Endodermal cell (in vitro differentiated cells): ENCODE measurements at places on chromosomes 7 and 10. TPM values are rescaled to one million over a fixed set of nuclear protein-coding genes. Genes with fewer than 3 reads are reported as not detected.
A peak's percentile ranks its signal among the peaks of the same experiment; 100 is the strongest.

The VPS37D gene
- 9.1 to 27.1 TPM (median 9.8 TPM) in 3 replicates for total RNA-seq

The LCOR gene
- total RNA-seq, result 32.5 to 50.7 TPM (median 36.9 TPM) in 3 replicates

The HOXA2 gene
- not detected in 3 replicates for total RNA-seq

The CYP26C1 gene
- 0.35 and 0.43 TPM in 2 replicates for total RNA-seq

The RBP4 gene
- 0.86 and 0.99 TPM in 2 replicates for total RNA-seq

GRCh38 chr7:82442492-82443035, 1.0 kb downstream of the CACNA2D1 start:
- no peak for DNase-seq
- no peak overlapping the region for H3K27ac ChIP-seq
- no peaks in the 10 kb centered on the region for H3K27me3 ChIP-seq
- H3K4me3 ChIP-seq, result peak overlapping the region; percentile 91
- no peaks in the 10 kb centered on the region for H3K36me3 ChIP-seq
- H3K4me1 ChIP-seq, result no peaks in the 10 kb centered on the region

DNA sequence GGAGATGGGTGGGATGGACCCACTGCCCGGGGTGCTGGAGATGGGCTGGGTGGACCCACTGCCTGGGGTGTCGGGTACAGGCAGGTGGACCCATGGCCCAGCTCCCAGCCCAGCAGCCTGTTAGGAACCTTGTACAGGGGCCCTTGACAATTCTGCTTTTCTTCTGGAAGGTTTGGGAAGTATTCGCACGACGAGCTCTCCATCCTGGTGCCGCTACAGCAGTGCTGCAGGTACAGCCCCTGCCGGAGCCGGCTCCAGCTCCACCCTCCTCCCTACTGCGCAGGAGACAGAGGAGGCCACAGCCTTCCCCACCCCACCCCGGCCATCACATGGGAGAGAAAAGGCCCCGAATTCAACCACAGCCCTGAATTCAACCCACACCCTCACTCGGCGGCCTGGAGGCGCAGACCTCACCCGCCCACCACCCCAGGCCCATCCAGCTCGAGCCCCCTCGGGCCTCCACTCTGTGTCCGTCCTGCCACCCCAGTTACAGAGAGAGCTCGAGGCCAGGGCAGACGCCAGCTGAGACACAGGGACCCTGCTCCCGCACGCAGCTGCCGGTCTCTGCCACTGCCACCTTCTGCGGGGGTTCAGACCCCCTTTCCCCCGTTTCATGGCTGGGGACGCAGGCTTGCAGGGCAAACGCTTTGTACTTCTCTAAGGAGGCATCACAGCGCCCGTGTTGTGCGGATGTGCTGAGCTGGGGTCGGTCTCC, 31.3 kb upstream of the FOXL3 start:
- no peaks in the 10 kb centered on the region for H3K27me3 ChIP-seq
- H3K4me3 ChIP-seq, result no peak overlapping the region
- no peak overlapping the region for H3K27ac ChIP-seq

- no peak for DNase-seq
- no peaks in the 10 kb centered on the region for H3K36me3 ChIP-seq
- H3K4me3 ChIP-seq, result no peak overlapping the region
- peaks cover 16% of the 10 kb centered on the region for H3K27me3 ChIP-seq
These were observed 307.7 kb downstream of the MDFIC start for GRCh38 chr7:115229401-115230105.

The ZNF394 gene
- total RNA-seq, result 18.6 and 21.0 TPM in 2 replicates

GRCh38 chr10:71605263-71605962, 114.2 kb downstream of the C10orf105 start:
- DNase-seq, result no peak
- no peak overlapping the region for H3K4me3 ChIP-seq
- H3K27me3 ChIP-seq, result no peaks in the 10 kb centered on the region
- no peak overlapping the region for H3K27ac ChIP-seq

- H3K27me3 ChIP-seq, result no peaks in the 10 kb centered on the region
- no peaks in the 10 kb centered on the region for H3K4me1 ChIP-seq
- no peaks in the 10 kb centered on the region for H3K36me3 ChIP-seq
- no peak overlapping the region for H3K4me3 ChIP-seq
- H3K27ac ChIP-seq, result no peak overlapping the region
These were observed 149.5 kb downstream of the TMEM168 start for GRCh38 chr7:112640685-112641084.

DNA sequence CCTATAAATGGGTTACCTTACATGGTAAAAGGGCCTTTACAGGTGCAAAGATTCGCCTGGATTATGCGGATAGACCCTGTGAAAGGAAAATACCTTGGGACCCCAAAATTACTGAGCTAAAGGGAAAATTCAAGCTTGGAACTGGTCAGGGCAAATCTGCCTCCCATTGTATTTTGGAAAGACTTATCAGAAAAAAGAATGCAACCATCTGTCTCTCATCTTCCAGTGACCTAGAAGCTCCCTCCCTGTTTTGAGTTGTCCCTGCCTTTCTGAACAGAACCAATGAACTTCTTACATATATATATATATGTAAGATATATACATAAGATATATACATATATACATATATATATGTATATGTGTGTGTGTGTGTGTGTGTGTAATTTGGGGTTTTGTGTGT, 583.8 kb downstream of the CALN1 start:
- no peaks in the 10 kb centered on the region for H3K36me3 ChIP-seq
- DNase-seq, result no peak
- H3K4me3 ChIP-seq, result no peak overlapping the region
- no peaks in the 10 kb centered on the region for H3K27me3 ChIP-seq
- no peaks in the 10 kb centered on the region for H3K4me1 ChIP-seq

DNA sequence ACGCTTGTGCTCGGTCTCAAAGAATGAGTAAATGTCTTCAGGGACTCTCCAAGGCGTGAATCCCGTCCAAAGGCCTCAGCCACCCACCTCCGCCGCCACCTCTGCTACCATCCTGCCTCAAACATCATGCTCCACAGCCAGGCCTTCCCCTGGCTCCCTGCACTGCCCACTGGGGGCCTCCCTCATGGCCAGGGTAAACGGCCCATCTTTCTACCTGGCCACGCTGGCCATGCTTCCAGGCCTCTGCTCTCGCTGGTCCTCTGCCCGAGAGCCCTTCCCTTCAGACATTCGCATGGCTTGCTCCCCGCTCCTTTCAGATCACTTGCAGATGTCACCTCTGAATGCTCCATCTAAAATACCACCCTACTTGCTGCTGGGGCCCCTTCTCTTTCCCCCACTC, 40.2 kb downstream of the ZNF783 start:
- no peaks in the 10 kb centered on the region for H3K27me3 ChIP-seq
- H3K36me3 ChIP-seq, result no peaks in the 10 kb centered on the region
- DNase-seq, result no peak
- no peak overlapping the region for H3K27ac ChIP-seq
- H3K4me1 ChIP-seq, result no peaks in the 10 kb centered on the region

The ARHGAP22 gene
- total RNA-seq, result 6.5 to 14.1 TPM (median 12.6 TPM) in 3 replicates

- H3K4me1 ChIP-seq, result no peaks in the 10 kb centered on the region
- no peak overlapping the region for H3K27ac ChIP-seq
- H3K27me3 ChIP-seq, result peaks cover 100% of the 10 kb centered on the region
These were observed 874 bp downstream of the GIMAP5 start for GRCh38 chr7:150738092-150738491.

- DNase-seq, result peak; percentile 81
- H3K36me3 ChIP-seq, result no peaks in the 10 kb centered on the region
- H3K4me3 ChIP-seq, result no peak overlapping the region
- no peak overlapping the region for H3K27ac ChIP-seq
These were observed 24.3 kb downstream of the SLC25A28 start for GRCh38 chr10:99595770-99596465.

DNA sequence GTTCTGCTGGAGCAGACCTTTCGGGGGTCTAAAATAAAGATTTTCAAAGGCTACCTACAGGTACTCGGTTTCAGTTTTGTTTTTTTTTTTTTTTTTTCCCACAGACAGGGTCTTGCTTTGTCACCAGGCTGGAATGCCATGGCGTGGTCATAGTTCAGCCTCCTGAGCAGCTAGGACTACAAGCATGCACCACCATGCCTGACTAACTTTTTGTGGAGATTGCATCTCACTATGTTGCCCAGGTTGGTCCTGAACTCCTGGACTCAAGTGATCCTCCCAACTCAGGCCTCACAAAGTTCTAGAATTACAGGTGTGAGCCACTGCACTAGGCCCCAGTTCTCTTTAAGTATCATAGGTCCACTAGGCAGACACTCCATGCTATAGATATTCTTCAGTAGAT, 34.5 kb downstream of the BAMBI start:
- no peak for DNase-seq
- no peaks in the 10 kb centered on the region for H3K36me3 ChIP-seq
- H3K27ac ChIP-seq, result no peak overlapping the region
- H3K4me3 ChIP-seq, result no peak overlapping the region

GRCh38 chr7:141617280-141617679, 66.1 kb downstream of the AGK start:
- H3K36me3 ChIP-seq, result peaks cover 19% of the 10 kb centered on the region
- no peak for DNase-seq
- H3K4me3 ChIP-seq, result no peak overlapping the region
- H3K27ac ChIP-seq, result no peak overlapping the region
- no peaks in the 10 kb centered on the region for H3K4me1 ChIP-seq

GRCh38 chr10:63766745-63767137, 245.5 kb downstream of the REEP3 start:
- peak overlapping the region; percentile 17 for H3K4me3 ChIP-seq
- H3K4me1 ChIP-seq, result peaks cover 9% of the 10 kb centered on the region
- H3K27me3 ChIP-seq, result no peaks in the 10 kb centered on the region
- H3K36me3 ChIP-seq, result no peaks in the 10 kb centered on the region
- no peak overlapping the region for H3K27ac ChIP-seq

The FHIP2A gene
- 17.6 and 24.4 TPM in 2 replicates for total RNA-seq

DNA sequence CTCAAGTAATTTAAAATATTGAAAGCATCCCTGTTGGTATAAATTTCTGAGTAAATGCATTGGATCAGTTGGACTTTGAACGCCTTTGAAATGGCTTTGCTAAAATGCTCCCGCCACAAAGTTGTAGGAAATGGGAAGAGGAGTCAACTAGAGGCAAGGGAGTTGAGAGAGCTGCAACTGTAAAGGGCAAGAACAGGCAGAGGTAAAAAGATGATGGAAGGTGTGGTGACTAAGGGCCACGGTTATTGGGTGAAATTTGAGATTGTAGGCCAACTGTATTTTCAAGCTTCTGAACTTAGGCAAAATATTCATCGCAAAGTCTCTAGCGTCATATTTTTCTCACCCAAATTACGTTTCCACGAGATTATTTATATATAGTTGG, 595 bp upstream of the SUMF2 start:
- peaks cover 57% of the 10 kb centered on the region for H3K36me3 ChIP-seq
- H3K4me3 ChIP-seq, result peak overlapping the region; percentile 89
- H3K27me3 ChIP-seq, result no peaks in the 10 kb centered on the region
- peaks cover 3% of the 10 kb centered on the region for H3K4me1 ChIP-seq
- no peak for DNase-seq

GRCh38 chr10:29795850-29796249, 161.1 kb upstream of the SVIL start:
- no peaks in the 10 kb centered on the region for H3K27me3 ChIP-seq
- H3K27ac ChIP-seq, result no peak overlapping the region
- H3K4me3 ChIP-seq, result no peak overlapping the region
- H3K36me3 ChIP-seq, result no peaks in the 10 kb centered on the region
- no peaks in the 10 kb centered on the region for H3K4me1 ChIP-seq

GRCh38 chr7:11430112-11430511, 401.9 kb downstream of the THSD7A start:
- H3K27me3 ChIP-seq, result no peaks in the 10 kb centered on the region
- H3K27ac ChIP-seq, result no peak overlapping the region
- H3K36me3 ChIP-seq, result no peaks in the 10 kb centered on the region
- DNase-seq, result no peak

DNA sequence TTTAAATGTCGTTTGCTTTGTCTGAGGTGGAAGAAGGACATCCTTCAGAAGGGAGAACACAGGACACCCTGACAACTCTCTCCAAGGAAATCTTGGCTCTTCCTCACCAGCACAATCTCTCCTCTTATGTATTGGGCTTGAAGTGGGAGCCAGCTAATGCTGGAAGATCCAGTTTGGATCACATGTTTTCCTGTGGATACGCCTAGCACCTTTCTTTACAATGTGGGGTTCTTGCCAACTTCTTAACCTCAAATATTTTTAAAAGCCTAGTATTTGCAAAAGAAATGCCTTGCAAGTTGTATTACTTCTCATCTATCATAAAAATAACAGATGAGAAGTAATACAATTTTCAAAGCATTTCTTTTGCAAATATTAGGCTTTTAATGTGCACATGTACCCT, 76.4 kb downstream of the FRMD4A start:
- H3K4me1 ChIP-seq, result no peaks in the 10 kb centered on the region
- no peaks in the 10 kb centered on the region for H3K27me3 ChIP-seq
- H3K4me3 ChIP-seq, result no peak overlapping the region
- no peaks in the 10 kb centered on the region for H3K36me3 ChIP-seq

The LRRN3 gene
- 1.3 and 1.4 TPM in 2 replicates for total RNA-seq

GRCh38 chr7:87059525-87060287, at the start of gene ELAPOR2:
ELAPOR2 (minus strand) TSS chr7:87059654; CDS start chr7:87059513, 141 bp downstream.
- peak within 1 kb of the TSS; percentile 91 for H3K4me3 ChIP-seq
- no peaks in the 10 kb centered on the region for H3K36me3 ChIP-seq
- no peak within 1 kb of the TSS for H3K27ac ChIP-seq
- DNase-seq, result peak; percentile 94

The TLX1 gene
- total RNA-seq, result 0.38 TPM in 1 of 3 replicates, not detected in the others

DNA sequence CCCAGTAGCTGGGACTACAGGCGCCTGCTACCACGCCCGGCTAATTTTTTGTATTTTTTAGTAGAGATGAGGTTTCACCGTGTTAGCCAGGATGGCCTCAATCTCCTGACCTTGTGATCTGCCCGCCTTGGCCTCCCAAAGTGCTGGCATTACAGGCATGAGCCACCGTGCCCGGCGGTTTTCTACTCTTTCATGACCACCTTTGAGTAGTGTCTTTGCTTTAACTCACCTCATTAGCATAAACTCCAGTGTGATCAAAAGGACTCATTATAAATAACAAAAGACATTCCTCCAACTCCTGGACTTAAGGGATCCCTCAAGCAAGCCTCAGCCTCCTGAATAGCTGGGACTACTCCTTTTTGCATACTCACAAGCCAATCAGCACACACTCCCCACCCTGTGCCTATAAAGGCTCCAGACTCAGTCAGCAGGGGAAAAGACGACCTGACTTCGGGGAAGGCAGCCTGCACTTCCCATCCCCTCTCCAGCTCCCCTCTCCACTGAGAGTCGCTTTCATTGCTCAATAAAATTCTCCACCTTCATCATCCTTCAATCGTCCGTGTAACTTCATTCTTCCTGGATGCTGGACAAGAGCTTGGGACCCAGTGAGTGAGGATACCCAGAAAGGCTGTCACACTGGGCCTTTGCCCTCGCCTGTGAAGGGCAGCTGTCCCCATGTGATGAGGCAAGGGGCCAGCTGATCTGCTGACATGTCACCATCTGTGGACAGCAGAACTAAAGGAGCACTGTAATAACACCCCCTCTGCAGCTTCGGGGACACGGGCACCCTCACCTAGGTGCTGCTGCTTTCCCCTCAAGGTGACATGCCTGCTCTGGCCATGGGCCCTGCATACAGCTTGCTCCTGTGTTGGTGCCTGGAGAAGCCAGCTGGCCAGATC, 35.0 kb upstream of the EIF4H start:
- H3K4me3 ChIP-seq, result no peak overlapping the region
- H3K27me3 ChIP-seq, result no peaks in the 10 kb centered on the region
- H3K4me1 ChIP-seq, result no peaks in the 10 kb centered on the region
- peak; percentile 88 for DNase-seq

- H3K4me1 ChIP-seq, result no peaks in the 10 kb centered on the region
- no peaks in the 10 kb centered on the region for H3K36me3 ChIP-seq
- peaks cover 6% of the 10 kb centered on the region for H3K27me3 ChIP-seq
- no peak within 1 kb of the TSS for H3K4me3 ChIP-seq
- H3K27ac ChIP-seq, result no peak within 1 kb of the TSS
- no peak for DNase-seq
These were observed at the start of gene DDC for GRCh38 chr7:50564640-50565558. DDC (minus strand) TSS chr7:50565405; CDS start chr7:50544085, 21,320 bp downstream.
